ENCODE measurements at places on chromosomes 3 and 15.

DNA sequence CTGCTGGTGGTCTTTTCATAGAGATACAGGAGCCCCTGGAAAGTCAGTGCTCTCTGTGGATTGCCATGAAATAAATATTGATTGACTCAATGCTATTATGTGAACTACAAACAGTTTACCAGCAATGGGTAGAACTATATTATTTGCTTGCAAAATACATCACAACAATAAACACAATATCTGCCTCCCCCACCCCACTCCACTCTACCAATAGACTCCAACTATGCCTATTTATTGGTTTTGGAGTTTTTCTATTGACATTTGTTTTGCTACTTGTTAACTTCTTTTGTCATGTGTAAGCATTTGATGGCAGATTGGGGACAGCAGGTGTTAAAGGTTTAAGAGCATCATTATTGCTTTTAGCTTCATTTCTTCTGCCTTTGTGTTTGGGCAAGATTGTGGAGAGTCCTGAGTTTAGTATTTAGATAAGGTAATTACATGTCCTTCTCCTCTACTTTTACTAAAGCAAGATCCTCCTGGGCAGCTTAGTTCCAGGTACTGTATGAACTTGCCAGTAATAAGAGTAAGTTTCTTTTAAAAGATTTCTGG, 8.3 kb downstream of the FNDC3B start:
- no peak for DNase-seq

- no peak for DNase-seq
Measured at GRCh38 chr3:132382688-132383194, 34.6 kb upstream of the DNAJC13 start.

GRCh38 chr3:161602475-161602874, 105.9 kb downstream of the OTOL1 start:
- DNase-seq = no peak

DNA sequence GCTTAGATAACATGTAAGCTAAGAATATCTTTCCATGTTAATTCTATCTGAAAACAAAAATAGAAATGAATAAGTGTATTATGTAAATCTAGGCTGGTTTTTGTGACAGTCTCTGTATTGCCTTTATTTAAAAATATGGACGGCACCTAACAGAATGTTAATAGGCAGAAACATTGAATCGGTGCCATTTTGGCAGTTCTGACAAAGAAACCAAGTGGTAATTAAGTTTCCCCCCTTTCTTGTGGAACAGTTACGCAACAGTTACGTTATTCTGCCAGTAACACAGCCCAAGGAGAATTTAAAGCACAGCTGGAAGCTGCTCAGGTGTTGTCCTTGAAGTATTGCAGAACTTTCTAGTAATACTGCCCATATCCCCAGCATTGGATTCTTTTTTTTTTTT, 21.5 kb downstream of the LARS2 start:
- DNase-seq = no peak

DNA sequence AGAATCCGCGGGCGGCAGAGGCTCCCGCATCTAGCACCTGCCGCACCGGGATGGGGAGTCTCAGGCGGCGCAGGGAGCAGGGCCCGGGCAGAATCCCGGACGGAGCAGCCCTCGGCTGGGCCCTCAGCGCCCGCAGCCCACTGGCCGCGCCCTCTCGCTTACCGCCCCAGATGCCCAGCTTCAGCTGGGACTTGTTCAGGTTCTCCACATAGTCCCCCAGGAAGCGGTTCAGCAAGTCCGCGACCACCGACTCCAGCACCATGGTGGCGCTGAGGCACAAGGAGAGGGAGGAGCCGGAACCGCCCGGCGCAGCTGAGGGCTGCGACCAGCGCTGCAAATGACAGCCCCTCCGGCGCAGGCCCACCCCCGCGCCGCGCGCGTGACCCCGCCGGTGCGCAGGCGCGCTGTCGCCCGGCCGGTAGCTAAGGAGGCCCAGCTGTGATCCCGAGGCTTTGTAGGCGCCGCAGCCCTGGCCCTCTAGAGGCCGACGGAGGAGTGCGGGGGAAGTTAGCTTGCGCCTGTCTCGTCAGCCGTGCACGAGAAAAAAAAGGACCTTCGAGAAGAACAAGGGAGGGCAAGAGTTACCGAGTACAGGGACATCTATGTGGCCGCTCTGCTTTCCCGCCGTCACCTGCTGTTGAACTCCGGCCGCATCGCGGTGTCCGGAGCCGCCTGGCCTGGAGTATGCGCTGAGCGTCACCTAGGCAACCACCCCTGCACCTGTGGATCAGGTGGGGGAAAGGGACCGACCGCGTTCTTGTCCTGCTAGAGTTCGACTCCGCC, at the start of gene VPS13C:
VPS13C (minus strand) TSS at position 335 of the 783 bp plus-strand sequence; CDS start at position 262, 73 bp downstream.
- peak; percentile 91 for DNase-seq

GRCh38 chr15:57589754-57590153, 1.9 kb upstream of the MYZAP start:
- DNase-seq = no peak

GRCh38 chr15:48553559-48553958, 92.0 kb downstream of the FBN1 start:
- no peak for DNase-seq

- no peak for DNase-seq
Measured at GRCh38 chr3:169060037-169060436, 603.5 kb downstream of the MECOM start.

- no peak for DNase-seq
Measured at GRCh38 chr3:45610119-45610518, 15.6 kb downstream of the LIMD1 start.

DNA sequence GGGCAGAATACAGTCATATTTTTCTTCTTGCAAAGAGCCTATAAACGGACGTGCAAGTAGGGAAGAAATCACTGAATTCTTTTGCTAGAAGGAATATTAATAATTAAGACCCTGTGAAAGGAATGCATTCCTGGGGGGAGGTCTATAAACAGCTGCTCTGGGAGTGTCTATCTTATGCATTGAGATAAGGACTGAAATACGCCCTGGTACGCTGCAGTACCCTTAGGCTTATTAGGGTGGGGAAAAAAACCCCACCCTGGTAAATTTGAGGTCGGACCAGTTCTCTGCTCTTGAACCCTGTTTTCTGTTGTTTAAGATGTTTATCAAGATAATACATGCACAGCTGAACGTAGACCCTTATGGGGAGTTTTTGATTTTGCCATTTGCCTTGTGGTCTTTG, 100.0 kb upstream of the KBTBD8 start:
- DNase-seq = no peak

GRCh38 chr3:41881233-41881821, 80.6 kb downstream of the ULK4 start:
- DNase-seq = no peak

All from left colon (tissue), 2 donors.